Effector memory CD4-positive, alpha-beta T cell (primary cell): ENCODE measurements at places on chromosomes 6 and 20.

DNA sequence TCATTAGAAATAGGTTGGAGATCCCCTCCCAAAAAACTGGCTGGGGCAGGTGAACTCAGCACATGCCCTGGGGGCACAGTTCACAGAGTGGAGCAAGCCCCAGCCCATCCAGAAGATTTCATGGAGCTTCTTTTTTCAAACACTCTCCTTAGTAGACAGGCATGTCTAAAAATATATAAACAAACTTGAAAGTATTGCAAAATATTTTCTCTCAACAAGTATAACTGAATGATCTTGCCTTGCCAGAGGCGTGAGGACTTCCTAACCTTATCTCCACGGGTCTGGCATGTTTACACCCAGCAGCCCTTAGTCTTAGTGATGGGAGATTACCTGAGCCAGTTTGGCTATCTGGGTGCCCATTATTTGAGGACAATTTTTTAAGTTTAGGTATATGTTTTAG, 107.1 kb downstream of the QRSL1 start:
- no peak for DNase-seq

DNA sequence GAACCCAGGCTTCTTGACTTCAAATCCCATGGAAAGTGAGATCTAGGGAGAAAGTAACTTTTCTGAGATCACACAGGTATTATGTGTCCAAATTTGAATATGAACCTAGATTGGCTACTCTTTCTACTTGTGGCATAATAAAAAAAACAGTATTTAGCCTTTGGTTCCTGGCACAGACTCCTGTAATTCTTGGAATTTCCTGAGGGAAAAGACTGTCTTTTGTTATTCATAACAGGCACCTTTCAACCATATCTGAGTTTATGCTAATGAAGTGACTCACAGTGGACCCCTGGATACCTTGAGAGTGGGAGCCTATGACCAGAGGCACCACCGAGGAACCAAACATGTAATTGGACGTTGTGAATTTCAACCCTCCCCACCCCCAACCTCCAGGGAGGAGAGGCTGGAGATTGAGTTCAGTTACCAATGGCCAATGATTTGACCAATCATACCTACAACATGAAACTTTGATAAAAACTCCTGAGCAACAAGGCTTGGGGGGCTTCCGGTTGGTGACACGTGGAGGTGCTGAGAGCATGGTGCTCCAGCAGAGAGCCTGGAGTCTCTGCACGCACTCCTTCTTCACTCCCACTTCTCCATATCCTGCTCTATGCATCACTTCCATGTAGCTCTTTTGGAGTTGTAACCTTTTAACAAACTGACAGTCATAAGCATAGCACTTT, 48.8 kb downstream of the LAMA4 start:
- no peak for DNase-seq

GRCh38 chr6:143675946-143676345, 1.8 kb upstream of the PHACTR2 start:
- no peak for DNase-seq

- DNase-seq: no peak
Observed at GRCh38 chr20:37319151-37319671, 26.7 kb upstream of the SRC start.

GRCh38 chr6:63441266-63441956, 121.6 kb upstream of the LGSN start:
- DNase-seq: no peak

- DNase-seq: no peak
Observed at GRCh38 chr20:52983726-52984450, 11.7 kb downstream of the TSHZ2 start.

GRCh38 chr6:52063584-52064344, 23.6 kb downstream of the PKHD1 start:
- DNase-seq: peak; percentile 36

GRCh38 chr6:20674664-20675063, 140.4 kb downstream of the CDKAL1 start:
- no peak for DNase-seq

- DNase-seq: no peak
Observed at GRCh38 chr6:126039284-126039683, 52.9 kb downstream of the TRMT11 start.

DNA sequence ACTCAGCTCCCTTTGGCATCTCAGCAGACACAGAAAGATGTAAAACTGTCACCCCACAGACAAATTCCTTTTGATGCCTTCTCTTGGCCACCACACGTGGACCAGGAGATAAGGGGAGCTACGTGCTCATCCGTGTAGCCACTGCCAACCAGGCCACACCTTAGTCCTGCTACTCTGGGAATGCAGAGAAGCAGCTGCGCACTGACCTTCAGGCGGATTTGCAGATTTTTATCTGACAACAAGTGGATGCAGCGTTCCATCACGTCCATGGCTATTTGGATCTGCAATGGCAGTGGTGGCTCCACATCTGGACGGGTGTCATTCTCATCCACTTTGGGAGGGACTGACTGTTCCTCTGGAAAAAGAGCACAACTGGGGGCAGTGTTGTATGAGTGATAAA, 30.8 kb downstream of the TTI1 start:
- DNase-seq: no peak
